ENCODE measurements at places on chromosomes 12 and 14.

GRCh38 chr14:92409043-92409442, 86.1 kb downstream of the SLC24A4 start:
- no peak for DNase-seq

DNA sequence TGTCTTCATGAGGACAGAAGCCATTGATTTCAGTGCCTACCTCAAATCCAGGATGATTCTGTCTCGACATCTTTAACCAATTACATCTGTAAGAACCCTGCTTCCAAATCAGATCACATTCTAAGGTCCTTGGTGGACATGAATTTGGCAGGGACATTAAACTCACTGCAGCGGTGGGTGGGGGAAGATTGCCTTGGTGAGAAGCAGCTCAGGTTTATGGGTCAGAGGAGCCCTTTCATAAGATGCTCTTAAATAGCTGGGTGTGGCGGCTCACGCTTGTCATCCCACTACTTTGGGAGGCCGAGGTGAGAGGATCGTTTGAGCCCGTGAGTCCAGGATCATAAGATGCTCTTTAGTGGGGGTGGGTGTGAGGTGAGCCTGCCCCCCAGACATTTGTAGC, 42.9 kb downstream of the ELK3 start:
- DNase-seq, result no peak

- no peak for DNase-seq
Observed at GRCh38 chr14:53525608-53526007, 372.5 kb upstream of the DDHD1 start.

DNA sequence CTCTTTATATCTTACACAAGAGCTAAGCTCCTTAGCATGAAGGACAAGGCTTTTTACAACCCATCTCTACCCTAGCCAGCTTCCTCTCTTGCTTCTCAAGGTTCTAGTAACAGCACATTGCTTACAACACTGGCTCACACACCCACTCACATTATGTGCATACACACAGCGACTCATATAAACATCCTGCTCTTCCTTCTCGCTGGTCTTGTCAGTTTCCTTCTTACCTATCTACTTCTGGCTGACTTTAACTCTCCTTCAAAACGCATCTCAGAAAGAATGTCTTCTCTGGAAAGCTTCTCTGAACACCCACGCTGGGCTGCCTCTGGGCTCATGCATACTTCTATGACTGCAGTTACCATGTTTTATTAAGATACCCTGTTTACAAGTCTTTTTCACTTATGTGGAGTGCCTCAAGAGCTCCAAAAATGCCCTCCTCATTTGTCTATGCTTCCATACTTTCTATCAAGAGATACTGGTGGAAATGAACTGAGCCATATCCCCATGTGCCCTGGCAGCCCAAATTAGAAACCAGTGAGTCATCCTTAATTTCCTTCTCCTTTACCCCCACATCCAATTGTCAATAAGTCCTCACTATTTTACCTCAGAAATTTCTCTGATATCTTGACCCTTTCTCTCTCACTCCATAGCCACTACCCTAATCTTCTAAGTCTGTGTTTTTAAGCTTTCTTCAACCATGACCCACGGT, 126.9 kb upstream of the KRAS start:
- DNase-seq, result peak; percentile 78

DNA sequence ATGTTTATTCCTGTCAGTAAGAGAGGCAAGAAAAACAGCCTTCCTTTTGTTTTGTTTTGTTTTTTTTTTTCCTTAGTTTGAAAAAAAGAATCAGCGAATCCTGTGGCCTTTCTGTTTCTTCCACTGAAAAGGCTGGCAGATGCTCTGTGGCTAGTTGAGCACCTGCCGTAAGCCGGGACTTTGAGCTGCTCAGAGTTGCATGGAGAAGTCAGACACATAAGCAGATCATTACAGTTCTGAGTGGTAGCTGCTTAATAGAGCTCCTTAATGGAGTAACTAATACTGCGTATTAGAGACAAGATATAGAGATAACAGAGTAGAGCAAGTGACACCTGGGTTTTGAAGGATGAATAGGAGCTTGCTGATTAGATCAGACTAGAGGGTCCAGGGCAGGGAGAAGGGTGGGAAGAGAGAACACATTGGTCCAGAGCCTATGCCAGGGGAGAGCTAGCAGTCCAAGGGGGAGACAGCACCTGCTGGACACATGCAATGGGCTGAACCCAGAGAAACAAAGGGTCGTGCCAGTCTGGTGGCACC, 129.4 kb downstream of the TSPAN9 start:
- no peak for DNase-seq

- peak; percentile 61 for DNase-seq
Observed at GRCh38 chr14:105473677-105474482, 741 bp upstream of the CRIP2 start.

- no peak for DNase-seq
Observed at GRCh38 chr14:64688811-64689281, 15.4 kb upstream of the PLEKHG3 start.

- peak; percentile 70 for DNase-seq
Observed at GRCh38 chr12:120249875-120250795, 15.4 kb downstream of the PXN start.

GRCh38 chr12:100279607-100280244, 12.7 kb downstream of the SCYL2 start:
- DNase-seq, result no peak

GRCh38 chr12:71558445-71558844, 105.2 kb downstream of the ZFC3H1 start:
- DNase-seq, result no peak

- DNase-seq, result no peak
Observed at GRCh38 chr12:60042835-60043234, 447.0 kb downstream of the SLC16A7 start.

- DNase-seq, result no peak
Observed at GRCh38 chr12:127223731-127224130, 1043.2 kb upstream of the TMEM132C start.

- peak; percentile 7 for DNase-seq
Observed at GRCh38 chr12:55019784-55020183, at the start of gene NEUROD4. Gene NEUROD4 (plus strand): TSS chr12:55019974. CDS start chr12:55026440, 6,466 bp downstream.

GRCh38 chr12:126139355-126139754, 1074.1 kb downstream of the AACS start:
- no peak for DNase-seq

- no peak for DNase-seq
Observed at GRCh38 chr12:102957339-102958050, at the start of gene ASCL1. Gene ASCL1 (plus strand): TSS chr12:102957674. CDS start chr12:102958245, 571 bp downstream.

- DNase-seq, result no peak
Observed at GRCh38 chr12:93447555-93448290, 6.0 kb upstream of the UBE2N start.

DNA sequence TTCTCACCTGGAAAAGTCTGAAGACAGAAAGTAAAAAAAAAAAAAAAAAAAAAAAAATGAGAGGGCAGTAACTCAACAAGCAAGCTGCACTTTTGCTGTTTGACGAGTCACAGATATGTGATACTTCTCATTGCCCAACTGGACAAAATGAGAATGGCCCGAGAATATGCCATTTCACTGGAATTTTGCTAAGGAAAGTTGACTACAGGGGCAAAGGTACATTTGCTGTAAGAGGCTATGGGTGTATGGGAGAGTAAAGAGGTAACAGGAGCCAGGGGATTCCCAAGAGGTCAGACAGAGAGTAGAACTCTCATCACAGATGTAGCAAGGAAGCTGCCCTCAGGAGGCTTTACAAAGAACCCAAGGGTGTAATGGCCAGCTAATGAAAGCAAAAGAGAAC, 22.9 kb downstream of the KIF21A start:
- DNase-seq, result no peak

- DNase-seq, result peak; percentile 87
Observed at GRCh38 chr14:61330511-61330910, 9.1 kb downstream of the PRKCH start.

GRCh38 chr12:402029-402389, 565 bp downstream of the CCDC77 start:
- DNase-seq, result peak; percentile 31

GRCh38 chr12:85089792-85090191, 53.6 kb downstream of the LRRIQ1 start:
- DNase-seq, result no peak

- DNase-seq, result peak; percentile 23
Observed at GRCh38 chr12:42589465-42590329, at the start of gene PRICKLE1. Gene PRICKLE1 (minus strand): TSS chr12:42589746. CDS start chr12:42472516, 117,230 bp downstream.

GRCh38 chr12:6045438-6045837, 79.0 kb downstream of the VWF start:
- DNase-seq, result no peak

All from activated CD4-positive, alpha-beta T cell treated with anti-CD3 and anti-CD28 coated beads, Interleukin-10, Interleukin-2, amounts not matched to agents 100 ng/mL and 50 ng/mL, durations not matched to agents 16 hours and 8 hours (primary cell).